Neural progenitor cell (in vitro differentiated cells): ENCODE measurements at places on chromosomes 6 and 20. TPM values are rescaled to one million over a fixed set of nuclear protein-coding genes. Genes with fewer than 3 reads are reported as not detected.

The OR2H1 gene
- not detected in 2 replicates for total RNA-seq

The DDO gene
- total RNA-seq = not detected in 2 replicates

The MRAP2 gene
- 0.59 and 0.75 TPM in 2 replicates for total RNA-seq

The TMEM239 gene
- total RNA-seq = not detected in 2 replicates

- H3K4me3 ChIP-seq = no peak overlapping the region
- H3K27me3 ChIP-seq = no peaks in the 10 kb centered on the region
- no peak for DNase-seq
- no peaks in the 10 kb centered on the region for H3K36me3 ChIP-seq
- no peaks in the 10 kb centered on the region for H3K4me1 ChIP-seq
These were observed 229.2 kb downstream of the PHF3 start for GRCh38 chr6:63864671-63865318.

- peaks cover 19% of the 10 kb centered on the region for H3K4me1 ChIP-seq
- no peak overlapping the region for H3K27ac ChIP-seq
- no peak for DNase-seq
These were observed 19.0 kb downstream of the RRBP1 start for GRCh38 chr20:17663040-17663399.

DNA sequence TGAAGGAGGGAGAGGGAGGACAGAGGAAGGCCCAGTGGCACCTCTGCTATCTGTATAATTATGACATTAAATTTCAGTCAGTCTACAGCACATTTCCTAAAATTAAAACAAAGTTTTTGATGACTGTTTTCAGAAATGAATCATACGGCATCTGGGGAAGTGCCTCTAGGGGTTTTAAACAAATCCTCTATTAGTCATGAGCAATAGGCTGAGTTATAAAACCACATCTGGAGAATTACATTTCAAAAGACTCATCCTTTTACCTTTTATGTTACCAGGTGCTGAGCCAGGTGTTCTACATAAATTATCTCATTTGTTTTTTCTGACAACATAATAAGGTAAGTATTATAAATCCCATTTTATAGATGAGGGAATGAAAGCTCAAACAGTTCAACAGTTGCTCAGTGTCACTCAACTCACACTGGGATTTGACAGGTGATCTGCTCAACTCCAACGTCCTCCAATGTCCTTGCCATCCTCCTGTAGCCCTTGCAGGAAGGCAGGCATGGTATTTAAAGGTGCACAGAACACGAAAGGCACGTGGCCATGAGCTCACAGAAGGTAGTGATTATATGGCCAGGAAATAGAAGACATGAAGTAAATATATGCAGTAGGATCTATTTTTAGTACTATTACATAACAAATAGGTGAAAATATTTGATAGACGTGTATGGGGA is 184.2 kb upstream of the MAN1A1 start:
- H3K36me3 ChIP-seq = no peaks in the 10 kb centered on the region
- no peaks in the 10 kb centered on the region for H3K27me3 ChIP-seq
- no peak for DNase-seq

DNA sequence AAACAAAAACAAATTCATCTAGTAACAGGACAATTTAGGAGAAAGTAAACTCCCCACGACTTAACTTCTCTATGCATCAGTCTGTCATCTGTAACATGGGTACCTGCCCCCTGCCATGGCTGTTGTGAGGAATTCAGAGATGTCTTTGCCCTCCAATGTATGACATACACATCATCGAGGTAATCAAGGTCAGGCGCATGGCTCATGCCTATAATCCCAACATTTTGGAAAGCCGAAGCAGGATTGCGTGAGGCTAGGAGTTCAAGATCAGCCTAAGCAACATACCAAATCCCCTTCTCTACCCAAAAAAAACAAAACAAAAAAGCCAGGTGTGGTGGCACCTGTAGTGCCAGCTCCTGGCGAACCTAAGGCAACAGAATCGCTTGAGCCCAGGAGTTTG is 9.0 kb downstream of the EEF1A1 start:
- DNase-seq = no peak
- H3K4me3 ChIP-seq = no peak overlapping the region
- peaks cover 4% of the 10 kb centered on the region for H3K36me3 ChIP-seq
- no peak overlapping the region for H3K27ac ChIP-seq
- H3K4me1 ChIP-seq = peaks cover 2% of the 10 kb centered on the region

GRCh38 chr20:52992632-52993031 is 20.5 kb downstream of the TSHZ2 start:
- DNase-seq = no peak
- no peak overlapping the region for H3K4me3 ChIP-seq
- H3K27me3 ChIP-seq = no peaks in the 10 kb centered on the region
- no peaks in the 10 kb centered on the region for H3K36me3 ChIP-seq

- no peaks in the 10 kb centered on the region for H3K36me3 ChIP-seq
- DNase-seq = no peak
- H3K27ac ChIP-seq = no peak overlapping the region
- no peaks in the 10 kb centered on the region for H3K27me3 ChIP-seq
These were observed 5.1 kb upstream of the TUBB1 start for GRCh38 chr20:59013959-59014608.

DNA sequence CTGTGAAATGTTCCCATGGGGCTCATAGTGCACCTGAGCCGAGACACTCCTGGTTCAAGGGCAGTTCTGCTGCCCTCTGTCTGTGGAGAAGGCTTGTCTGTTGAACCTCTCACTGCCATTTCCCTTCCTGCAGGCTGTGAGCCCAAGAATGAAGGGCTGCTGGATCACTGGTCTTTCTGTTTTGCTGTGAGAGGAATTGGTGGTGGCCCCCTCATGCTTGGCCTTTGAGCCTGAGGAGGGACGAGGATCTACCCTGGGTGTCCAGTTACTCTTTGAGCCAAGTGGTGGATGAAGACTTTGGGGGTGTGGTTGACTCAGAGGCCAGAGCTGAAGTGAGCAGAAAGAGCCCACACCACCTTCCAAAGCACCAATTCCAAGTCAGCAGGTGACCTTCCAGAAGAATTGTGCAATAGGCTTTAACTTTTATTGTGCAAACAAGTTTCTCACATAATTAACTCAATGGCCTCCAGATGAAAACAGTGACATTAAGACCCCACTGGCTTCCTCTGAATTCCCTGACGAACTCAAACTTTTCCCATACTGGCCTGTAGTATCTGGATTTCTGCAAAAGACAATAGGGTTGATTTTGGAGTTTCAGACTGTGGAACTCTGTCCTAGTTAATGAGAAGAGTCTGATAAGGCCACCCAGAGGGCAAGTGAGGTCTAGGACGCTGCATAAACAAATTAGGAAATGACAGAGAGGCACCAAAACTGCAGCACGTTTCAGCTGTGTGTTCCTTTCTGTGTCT is 101.5 kb downstream of the PHACTR3 start:
- no peaks in the 10 kb centered on the region for H3K27me3 ChIP-seq
- no peaks in the 10 kb centered on the region for H3K36me3 ChIP-seq
- H3K4me3 ChIP-seq = no peak overlapping the region
- no peaks in the 10 kb centered on the region for H3K4me1 ChIP-seq
- H3K27ac ChIP-seq = no peak overlapping the region
- no peak for DNase-seq

DNA sequence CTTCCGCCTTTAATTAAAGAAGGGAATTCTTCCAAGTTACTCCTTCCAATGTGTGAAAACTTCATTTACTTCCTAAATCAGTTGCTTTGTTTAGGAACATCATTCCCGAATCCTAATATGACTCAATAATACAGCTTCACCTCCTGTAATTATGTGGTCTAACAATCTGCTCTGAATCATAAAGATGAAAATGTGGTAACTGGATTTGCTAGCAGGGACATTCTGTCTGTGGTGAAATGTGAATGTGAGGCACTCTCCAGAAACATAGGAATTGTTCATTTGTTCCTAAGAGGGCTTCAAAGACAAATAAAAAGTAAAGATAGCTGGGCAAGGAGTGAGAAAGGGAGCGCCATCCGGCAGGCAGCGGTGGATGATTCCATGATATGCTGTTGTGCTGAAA is 678.1 kb downstream of the KIF16B start:
- DNase-seq = no peak
- H3K4me1 ChIP-seq = no peaks in the 10 kb centered on the region
- H3K36me3 ChIP-seq = no peaks in the 10 kb centered on the region
- no peak overlapping the region for H3K4me3 ChIP-seq
- no peaks in the 10 kb centered on the region for H3K27me3 ChIP-seq

GRCh38 chr6:15922510-15923250 is 206.2 kb upstream of the MYLIP start:
- no peak for DNase-seq
- H3K27me3 ChIP-seq = no peaks in the 10 kb centered on the region
- H3K36me3 ChIP-seq = no peaks in the 10 kb centered on the region
- H3K4me3 ChIP-seq = no peak overlapping the region
- H3K27ac ChIP-seq = no peak overlapping the region
